ENCODE measurements at places on chromosomes 2 and 18.

GRCh38 chr2:240759459-240759858 lies 60.6 kb downstream of the KIF1A start:
- DNase-seq: peak; percentile 84

DNA sequence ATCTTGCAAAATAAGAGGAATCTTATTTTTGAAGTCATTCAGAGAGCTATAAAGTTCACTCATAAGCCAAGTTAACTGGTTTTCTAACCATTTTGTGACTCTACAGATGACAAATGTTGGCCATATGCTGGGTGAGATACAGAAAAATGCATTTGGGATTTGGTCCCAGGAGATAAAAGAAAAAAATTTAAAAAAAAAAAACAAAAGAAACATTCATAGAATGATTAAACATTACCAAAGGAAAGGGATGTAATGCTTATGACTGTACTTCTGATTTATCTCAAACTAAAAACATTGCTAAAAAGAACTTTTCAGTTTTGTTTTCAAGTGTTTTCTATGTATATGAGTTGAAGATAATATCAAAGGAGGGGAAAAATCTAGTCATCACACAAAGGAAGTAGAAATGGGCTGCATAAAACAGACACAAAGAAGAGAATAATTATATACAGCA lies 43.1 kb downstream of the PELI1 start:
- DNase-seq: no peak

DNA sequence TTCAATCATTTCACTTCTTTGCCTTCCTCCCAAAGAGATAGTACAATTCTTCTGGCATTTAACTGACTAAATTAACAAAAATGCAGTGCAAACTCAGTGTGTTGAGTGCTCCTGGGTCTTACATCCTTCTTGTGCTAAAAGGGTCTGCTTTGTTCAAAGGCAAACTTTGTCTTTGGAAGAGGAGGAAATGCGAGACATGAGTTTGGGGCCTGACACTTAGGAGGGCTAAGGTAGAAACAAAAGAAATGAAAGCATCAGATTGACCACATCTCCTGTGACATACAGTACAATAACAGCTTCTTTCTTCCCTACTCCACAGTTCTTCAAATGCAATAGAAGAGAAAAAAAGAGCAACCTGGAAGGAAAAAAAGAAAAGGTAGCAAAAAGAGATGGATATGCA lies 161.7 kb downstream of the CNTNAP5 start:
- DNase-seq: no peak

GRCh38 chr2:240956171-240956934 lies 42.1 kb upstream of the SNED1 start:
- DNase-seq: no peak

DNA sequence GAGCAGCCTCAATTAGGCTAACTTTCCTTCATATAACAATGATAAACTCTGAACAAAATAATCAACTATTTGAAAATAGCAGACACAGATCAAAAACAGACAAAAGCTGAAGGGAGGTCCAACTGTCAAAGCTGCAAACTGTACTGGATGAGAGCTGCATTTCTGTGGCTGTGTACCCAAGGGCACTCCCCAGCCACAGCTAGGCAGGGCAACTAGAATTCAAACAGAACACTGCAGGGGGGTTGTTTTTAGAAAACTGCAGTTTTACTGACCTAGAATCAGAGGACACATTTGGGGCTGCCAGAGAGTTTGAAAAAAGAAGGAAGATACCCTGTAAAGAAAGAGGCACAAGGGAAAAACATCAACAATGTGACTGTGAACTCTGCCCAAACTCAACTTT lies 56.8 kb downstream of the SMAD2 start:
- no peak for DNase-seq

GRCh38 chr2:133732982-133733900 lies 165.0 kb upstream of the NCKAP5 start:
- no peak for DNase-seq
